ENCODE measurements at places on chromosomes 12 and 14. TPM values are rescaled to one million over a fixed set of nuclear protein-coding genes. Genes with fewer than 3 reads are reported as not detected.

KLRC1 gene
- total RNA-seq: 0.21 TPM

DNA sequence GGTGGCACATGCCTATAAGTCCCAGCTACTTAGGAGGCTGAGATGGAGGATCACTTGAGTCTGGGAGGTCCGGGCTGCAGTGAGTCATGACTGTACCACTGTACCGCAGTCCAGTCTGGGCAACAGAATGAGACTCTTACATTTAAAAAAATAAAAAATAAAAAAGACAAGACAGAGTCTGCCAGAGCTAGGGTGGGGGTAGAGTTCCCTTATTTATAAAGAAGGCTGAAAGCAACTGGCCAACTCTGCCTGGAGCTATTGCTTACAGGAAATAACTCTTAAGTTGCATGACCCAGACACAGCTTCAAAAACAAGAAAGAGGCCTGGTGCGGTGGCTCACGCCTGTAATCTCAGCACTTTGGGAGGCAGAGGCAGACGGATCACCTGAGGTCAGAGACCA, 31.5 kb downstream of the NUMB start:
- no peak for DNase-seq
- no peaks in the 10 kb centered on the region for H3K27me3 ChIP-seq
- peaks cover 7% of the 10 kb centered on the region for H3K36me3 ChIP-seq
- no peak overlapping the region for H3K27ac ChIP-seq
- H3K4me1 ChIP-seq: peaks cover 16% of the 10 kb centered on the region

DNA sequence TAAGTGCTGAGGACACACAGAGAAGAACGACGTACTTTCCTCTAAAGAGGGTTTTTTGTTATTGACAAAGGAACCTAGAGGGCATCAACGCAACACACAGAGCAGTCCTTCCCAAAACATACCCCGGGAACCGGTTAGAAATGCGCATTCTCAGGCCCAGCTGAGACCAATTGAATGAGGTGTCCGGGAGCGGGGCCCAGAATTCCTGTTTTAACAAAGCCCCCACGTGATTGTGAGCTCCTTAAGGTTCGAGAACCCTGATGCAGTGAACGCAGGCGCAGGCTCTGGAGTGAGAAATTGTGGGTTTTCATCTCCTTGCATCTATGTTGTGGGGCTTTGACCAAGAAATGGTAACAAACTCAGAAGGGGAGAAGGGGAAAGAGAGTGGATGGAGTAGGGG, 51.0 kb upstream of the TBX3 start:
- H3K4me3 ChIP-seq: no peak overlapping the region
- no peaks in the 10 kb centered on the region for H3K36me3 ChIP-seq
- no peak for DNase-seq
- H3K27ac ChIP-seq: no peak overlapping the region
- no peaks in the 10 kb centered on the region for H3K4me1 ChIP-seq

DNA sequence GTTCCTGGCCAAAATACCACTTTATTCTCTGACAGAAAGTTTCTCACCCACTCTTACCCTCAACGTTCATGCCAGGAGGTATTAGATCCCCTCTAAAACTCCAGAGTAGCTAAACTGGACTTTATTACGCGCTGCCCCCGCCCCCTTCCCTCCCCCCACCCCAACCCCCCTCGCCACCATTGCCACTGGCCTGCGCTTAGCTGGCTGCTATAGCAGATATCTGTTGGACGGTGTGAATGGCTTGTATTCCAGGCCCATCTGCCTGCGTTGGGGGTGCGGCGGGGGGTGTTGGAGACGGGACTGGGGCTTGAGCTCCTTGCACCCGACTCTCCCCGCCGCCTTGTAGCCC, 564 bp upstream of the THTPA start:
- H3K27me3 ChIP-seq: no peaks in the 10 kb centered on the region
- H3K4me1 ChIP-seq: peaks cover 28% of the 10 kb centered on the region
- peak overlapping the region; percentile 96 for H3K4me3 ChIP-seq
- H3K36me3 ChIP-seq: peaks cover 21% of the 10 kb centered on the region
- no peak for DNase-seq
- H3K27ac ChIP-seq: peak overlapping the region; percentile 97

DNA sequence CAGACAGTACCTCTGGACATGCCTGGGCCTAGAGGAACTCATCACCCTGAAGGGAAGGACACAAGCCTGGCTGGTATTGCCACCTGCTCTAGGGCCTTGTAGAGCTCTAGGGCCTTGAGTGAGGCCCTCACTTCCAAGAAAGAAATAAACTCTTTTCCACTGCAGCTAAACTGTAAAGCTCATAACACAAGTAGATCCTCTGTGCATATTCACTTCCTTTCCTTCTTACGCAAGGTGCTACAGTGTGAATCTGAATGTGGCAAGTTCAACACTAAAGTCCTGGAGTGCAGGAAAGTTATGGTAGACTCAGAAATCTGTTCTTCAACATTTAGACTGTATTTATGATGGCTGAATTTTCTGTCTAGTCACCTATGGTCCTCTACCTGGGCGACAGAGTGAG, 14.5 kb downstream of the RNASE3 start:
- H3K27me3 ChIP-seq: peaks cover 3% of the 10 kb centered on the region
- DNase-seq: no peak
- no peak overlapping the region for H3K4me3 ChIP-seq
- no peak overlapping the region for H3K27ac ChIP-seq
- H3K4me1 ChIP-seq: no peaks in the 10 kb centered on the region
- no peaks in the 10 kb centered on the region for H3K36me3 ChIP-seq

GRCh38 chr14:33564774-33565630, 385.9 kb downstream of the EGLN3 start:
- H3K27ac ChIP-seq: no peak overlapping the region
- no peak overlapping the region for H3K4me3 ChIP-seq
- DNase-seq: no peak
- H3K27me3 ChIP-seq: no peaks in the 10 kb centered on the region
- no peaks in the 10 kb centered on the region for H3K4me1 ChIP-seq

TMED10 gene
- 231 TPM for total RNA-seq

DNA sequence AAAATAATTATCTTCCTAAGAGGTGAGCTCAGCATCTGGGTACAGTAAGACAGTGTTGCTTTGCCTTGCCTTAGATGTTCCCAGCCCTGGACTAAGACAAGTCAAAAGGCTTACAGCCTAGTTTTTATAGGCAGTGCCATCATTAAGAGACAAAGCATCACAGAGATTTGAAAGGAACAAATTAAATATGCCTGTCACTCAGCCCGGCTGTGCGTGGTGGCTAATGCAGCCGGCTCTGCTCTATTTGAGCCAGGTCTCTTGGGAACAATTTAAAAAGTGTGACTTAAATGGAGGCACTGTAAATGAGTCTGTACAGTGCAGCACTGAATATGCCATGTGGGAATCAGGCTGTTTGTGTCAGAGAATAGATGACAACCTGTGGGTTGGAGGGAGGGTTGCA, 1687.4 kb upstream of the FLRT2 start:
- H3K4me3 ChIP-seq: no peak overlapping the region
- H3K27me3 ChIP-seq: no peaks in the 10 kb centered on the region
- no peaks in the 10 kb centered on the region for H3K36me3 ChIP-seq

DNA sequence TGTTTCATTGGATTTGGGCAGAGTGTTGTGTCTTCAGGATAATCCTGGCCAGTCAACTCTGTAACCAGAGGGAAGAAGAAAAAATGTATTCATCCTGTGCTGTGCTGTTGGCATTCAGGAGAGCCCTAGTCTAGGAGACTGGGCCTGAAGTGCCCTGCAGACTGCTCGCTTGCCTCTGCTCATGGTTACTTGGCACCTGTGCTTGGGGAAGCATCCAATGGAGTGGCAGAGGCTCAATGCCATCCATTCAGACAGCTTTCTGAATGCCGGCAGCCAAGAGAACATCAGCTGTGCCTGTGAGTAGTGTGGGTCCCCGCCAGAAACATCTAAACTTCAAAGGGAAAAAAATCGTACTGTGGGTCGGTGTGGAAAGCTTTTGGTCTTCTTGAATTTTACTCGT, 124.2 kb downstream of the SRGAP1 start:
- H3K4me1 ChIP-seq: no peaks in the 10 kb centered on the region
- peaks cover 2% of the 10 kb centered on the region for H3K27me3 ChIP-seq
- H3K4me3 ChIP-seq: no peak overlapping the region
- DNase-seq: no peak
- no peaks in the 10 kb centered on the region for H3K36me3 ChIP-seq

- DNase-seq: no peak
- peaks cover 3% of the 10 kb centered on the region for H3K4me1 ChIP-seq
- H3K27me3 ChIP-seq: peaks cover 2% of the 10 kb centered on the region
- H3K4me3 ChIP-seq: no peak overlapping the region
These were observed 53.8 kb downstream of the PHETA1 start for GRCh38 chr12:111314953-111315539.

SYNDIG1L gene
- not detected for total RNA-seq

COQ5 gene
- total RNA-seq: 29.3 TPM

GRCh38 chr14:59438195-59438647, 27.0 kb downstream of the GPR135 start:
- H3K4me3 ChIP-seq: no peak overlapping the region
- no peak overlapping the region for H3K27ac ChIP-seq
- no peaks in the 10 kb centered on the region for H3K36me3 ChIP-seq
- peaks cover 2% of the 10 kb centered on the region for H3K27me3 ChIP-seq
- H3K4me1 ChIP-seq: no peaks in the 10 kb centered on the region

- peaks cover 68% of the 10 kb centered on the region for H3K36me3 ChIP-seq
- H3K27ac ChIP-seq: no peak overlapping the region
- DNase-seq: no peak
- H3K27me3 ChIP-seq: no peaks in the 10 kb centered on the region
- H3K4me1 ChIP-seq: peaks cover 9% of the 10 kb centered on the region
- H3K4me3 ChIP-seq: no peak overlapping the region
These were observed 4.8 kb upstream of the ING4 start for GRCh38 chr12:6667559-6668210.

MYO1A gene
- total RNA-seq: 4.2 TPM

GRCh38 chr12:77362509-77363210, 297.3 kb upstream of the E2F7 start:
- no peak overlapping the region for H3K27ac ChIP-seq
- no peak overlapping the region for H3K4me3 ChIP-seq
- no peaks in the 10 kb centered on the region for H3K36me3 ChIP-seq
- no peaks in the 10 kb centered on the region for H3K27me3 ChIP-seq

- H3K4me3 ChIP-seq: peak overlapping the region; percentile 80
- peaks cover 22% of the 10 kb centered on the region for H3K4me1 ChIP-seq
- H3K27me3 ChIP-seq: peaks cover 9% of the 10 kb centered on the region
- DNase-seq: no peak
- peak overlapping the region; percentile 19 for H3K27ac ChIP-seq
These were observed 1.3 kb downstream of the BCL2L2 start for GRCh38 chr14:23307687-23308644.
